ENCODE measurements at places on chromosomes 13 and 19.

DNA sequence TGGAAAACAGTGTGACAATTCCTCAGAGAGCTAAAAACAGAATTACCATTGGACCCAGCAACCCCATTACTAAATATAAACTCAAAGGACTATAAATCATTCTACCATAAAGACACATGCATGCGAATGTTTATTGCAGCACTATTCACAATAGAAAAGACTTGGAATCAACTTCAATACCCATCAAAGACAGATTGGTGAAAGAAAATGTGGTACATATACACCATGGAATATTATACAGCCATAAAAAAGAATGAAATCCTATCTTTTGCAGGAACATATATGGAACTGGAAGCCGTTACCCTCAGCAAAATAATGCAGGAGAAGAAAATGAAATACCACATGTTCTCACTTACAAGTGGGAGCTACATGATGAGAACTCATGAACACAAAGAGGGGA lies 20.8 kb upstream of the FGF14 start:
- DNase-seq: no peak

- DNase-seq: no peak
These were observed 51.7 kb upstream of the KLF2 start for GRCh38 chr19:16272945-16273344.

DNA sequence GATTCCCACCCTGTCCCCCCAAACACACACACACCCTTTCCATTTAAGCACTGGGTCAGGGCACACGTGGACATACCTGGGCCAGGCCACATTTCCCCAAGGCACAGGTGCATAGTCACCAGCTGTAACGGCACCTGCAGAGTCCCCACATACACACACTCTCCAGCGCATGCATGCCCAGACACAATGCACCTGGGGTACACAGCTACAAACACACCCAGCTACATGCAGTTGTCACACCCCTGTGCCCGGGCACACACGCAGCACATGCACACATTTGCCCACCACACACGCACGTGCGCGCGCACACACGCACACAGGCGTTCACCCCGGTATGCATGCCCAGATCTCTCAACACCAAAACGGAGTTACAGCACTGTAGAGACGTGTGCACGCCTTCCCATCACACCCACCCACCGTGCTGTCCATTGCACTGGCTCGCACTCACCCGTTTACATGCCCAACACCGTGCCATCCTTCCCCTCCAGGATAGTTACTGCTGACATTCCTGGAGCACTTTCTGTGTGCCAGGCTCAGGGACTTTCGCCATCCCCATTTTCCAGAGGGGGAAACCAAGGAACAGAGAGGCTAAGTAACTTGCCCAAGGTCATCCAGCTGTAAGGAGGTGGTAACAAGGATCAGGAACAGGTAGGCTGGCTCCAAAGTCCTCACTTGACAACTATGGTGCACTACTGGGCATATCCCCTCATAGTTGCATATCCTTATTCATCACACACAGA lies 749 bp upstream of the SHANK1 start:
- no peak for DNase-seq

- DNase-seq: no peak
These were observed 116.0 kb downstream of the ZNF536 start for GRCh38 chr19:30488191-30488590.

GRCh38 chr19:2315121-2315817 lies 7.3 kb upstream of the LINGO3 start:
- no peak for DNase-seq

GRCh38 chr13:41019011-41019487 lies at the start of gene ELF1:
TSS of gene ELF1 (minus strand) at chr13:41019316. CDS start at chr13:40982054, 37,262 bp downstream.
- no peak for DNase-seq

GRCh38 chr19:5679289-5680083 lies 830 bp downstream of the MICOS13 start:
- no peak for DNase-seq

GRCh38 chr13:92560883-92561282 lies 665.7 kb upstream of the GPC6 start:
- DNase-seq: no peak

DNA sequence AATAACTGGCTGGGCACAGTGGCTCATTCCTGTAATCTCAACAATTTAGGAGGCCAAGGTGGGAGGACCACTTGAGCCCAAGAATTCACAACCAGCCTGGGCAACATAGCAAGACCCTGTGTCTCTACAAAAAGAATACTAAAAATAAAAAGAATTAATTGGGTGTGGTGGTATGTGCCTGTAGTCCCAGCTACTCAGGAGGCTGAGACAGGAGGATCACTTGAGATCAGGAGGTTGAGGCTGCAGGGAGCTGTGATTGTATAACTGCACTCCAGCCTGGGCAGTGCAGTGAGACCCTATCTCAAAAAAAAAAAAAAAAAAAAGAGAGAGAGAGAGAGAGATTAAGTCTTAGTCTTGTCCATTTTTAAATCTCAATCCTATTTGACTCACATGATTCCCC lies 35.6 kb upstream of the SERPINE3 start:
- DNase-seq: no peak

DNA sequence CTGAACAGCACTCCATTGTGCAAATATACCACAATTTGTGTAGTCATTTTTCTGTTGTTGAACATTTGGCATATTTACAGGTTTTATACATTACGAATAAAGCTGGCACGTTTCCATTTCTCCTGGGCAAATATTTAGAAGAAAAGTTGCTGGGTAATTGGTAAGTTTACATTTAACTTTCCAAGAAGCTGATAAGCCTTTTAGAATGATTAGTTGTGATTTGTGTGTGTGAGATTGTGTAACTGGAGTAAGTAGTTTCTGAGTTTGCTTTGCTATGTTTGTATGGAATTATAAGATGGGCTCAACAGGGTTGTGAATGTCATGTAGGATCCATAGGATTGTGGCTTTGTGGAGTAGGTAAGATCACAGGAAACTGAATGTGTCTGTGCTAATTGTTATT lies 1.6 kb upstream of the ZNF529 start:
- DNase-seq: no peak

- no peak for DNase-seq
These were observed 3.5 kb downstream of the FFAR2 start for GRCh38 chr19:35451338-35452096.

DNA sequence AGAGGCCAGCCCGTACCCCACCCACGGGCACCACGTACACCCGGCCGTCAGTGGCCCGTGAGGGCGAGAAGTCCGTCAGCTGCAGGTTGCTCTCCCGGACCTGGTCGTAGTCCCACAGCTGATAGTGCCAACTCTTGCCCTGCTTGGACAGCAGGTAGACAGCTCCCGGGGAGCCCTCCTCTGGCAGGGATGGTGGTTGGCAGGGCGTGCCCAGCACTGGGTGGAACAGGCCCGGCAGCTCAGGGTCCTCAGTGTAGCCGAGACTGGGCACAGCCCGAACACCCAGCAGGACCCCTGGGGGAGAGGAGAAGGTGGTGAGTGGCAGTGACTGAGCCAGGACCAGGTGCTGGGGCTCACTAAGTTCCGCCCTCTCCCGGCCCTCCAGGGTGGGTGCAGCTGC lies 7.8 kb downstream of the ACTMAP start:
- no peak for DNase-seq

- DNase-seq: no peak
These were observed 8.0 kb downstream of the ZSCAN22 start for GRCh38 chr19:58334691-58335249.

DNA sequence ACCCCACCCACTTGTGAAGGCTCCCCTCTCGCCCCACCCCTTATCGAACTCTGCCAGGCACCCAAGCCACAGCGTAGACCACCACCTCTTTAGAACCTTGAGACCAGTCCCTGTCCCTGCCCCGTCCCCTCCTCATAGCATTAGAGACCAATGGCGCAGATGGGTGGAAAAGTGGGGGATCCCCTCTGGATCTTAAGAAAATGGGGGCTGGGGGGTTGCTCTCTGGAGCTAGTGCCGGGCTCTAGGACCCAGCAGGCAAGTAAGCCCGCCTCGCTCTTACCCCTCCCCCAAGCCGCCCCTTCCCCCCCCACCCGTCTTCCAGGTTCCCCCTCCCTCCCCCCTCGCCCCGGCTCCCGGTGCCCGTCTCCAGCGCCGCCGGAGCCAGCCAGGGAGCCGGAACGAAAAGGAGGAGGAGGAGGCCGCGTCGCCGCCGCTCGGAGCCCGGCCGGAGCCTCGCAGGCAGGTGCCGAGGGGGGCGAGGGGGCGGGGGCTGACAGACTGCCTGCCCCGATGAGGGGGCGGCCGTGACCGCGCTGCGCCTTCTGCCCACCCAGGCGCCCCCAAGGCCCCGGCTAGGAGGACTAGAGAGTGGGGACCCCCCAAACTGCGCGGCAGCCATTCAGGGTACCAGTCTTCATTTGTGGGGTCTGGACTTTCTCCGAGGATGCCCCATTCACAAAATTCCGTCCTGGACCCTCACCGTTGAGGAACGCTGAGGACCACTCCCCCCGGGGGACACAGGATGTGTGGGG lies at the start of gene SPRED3:
Gene SPRED3, plus strand, starts transcription at position 349 of the 752 bp plus-strand sequence. CDS start 1,606 bp downstream, outside the sequence.
- DNase-seq: no peak

DNA sequence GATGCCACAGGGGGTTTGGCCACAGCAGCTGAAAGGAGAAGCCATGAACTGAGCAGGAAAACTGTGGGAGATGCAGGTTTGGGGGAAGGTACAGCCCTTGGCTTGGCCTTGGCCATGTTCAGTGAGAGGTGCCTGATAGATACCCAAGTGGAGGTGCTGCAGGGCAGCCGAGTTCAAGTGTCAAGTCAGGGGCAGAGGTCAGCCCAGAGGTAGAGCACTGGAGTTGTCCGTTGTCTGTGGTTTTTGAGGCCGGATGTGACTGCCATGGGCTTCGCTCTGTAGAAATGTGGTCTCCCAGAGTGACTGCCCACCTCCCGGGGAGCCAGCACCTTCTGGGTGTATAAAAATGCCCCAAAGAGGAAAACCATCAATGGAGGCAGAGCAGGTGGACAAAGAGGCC lies 65.3 kb downstream of the DPF1 start:
- no peak for DNase-seq

- DNase-seq: peak; percentile 67
These were observed 33.3 kb upstream of the GAS6 start for GRCh38 chr13:113897161-113897560.

GRCh38 chr19:14475251-14476073 lies at the start of gene PTGER1:
TSS of gene PTGER1 (minus strand) at chr19:14475354. CDS start at chr19:14474320, 1,034 bp downstream.
- no peak for DNase-seq

DNA sequence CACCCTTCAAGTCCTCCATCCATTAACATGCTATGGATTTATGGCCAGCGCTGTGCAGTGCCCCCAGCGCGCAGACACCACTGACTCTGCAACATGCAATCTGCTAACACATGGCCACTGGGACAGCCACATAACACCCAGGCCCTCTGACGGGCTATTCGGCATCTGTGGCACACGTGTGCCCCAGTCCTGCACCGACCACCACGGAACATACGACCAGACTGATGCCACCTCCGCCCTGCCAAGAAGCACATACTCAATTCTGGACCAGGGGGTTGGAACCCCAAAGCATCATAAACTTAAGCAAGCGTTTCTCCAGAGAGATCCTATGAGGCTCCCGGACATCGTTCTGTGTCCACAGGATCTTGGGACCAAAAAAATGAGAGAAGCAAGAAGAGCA lies 9.8 kb downstream of the STK24 start:
- DNase-seq: no peak

- no peak for DNase-seq
These were observed 193.5 kb upstream of the NBEA start for GRCh38 chr13:34748596-34748995.

DNA sequence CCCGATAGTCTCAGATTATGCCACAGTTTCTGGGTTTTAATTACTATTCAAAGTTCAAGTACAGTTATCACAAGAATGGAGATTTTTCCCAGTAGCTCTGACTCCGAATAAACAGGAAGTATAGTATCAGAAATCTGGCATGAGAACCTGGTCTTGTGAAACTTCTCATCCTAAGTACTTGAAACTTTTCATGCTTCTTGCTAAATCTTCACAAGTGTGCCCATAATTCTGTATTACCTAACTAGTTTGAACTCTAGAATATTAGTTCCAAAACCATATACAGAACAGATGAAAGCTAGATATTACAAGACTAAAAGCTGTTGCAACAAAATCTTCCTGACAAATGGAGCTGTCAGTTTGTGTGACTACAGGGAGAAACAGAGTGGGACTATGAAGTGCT lies 70.5 kb upstream of the CSNK1A1L start:
- no peak for DNase-seq

DNA sequence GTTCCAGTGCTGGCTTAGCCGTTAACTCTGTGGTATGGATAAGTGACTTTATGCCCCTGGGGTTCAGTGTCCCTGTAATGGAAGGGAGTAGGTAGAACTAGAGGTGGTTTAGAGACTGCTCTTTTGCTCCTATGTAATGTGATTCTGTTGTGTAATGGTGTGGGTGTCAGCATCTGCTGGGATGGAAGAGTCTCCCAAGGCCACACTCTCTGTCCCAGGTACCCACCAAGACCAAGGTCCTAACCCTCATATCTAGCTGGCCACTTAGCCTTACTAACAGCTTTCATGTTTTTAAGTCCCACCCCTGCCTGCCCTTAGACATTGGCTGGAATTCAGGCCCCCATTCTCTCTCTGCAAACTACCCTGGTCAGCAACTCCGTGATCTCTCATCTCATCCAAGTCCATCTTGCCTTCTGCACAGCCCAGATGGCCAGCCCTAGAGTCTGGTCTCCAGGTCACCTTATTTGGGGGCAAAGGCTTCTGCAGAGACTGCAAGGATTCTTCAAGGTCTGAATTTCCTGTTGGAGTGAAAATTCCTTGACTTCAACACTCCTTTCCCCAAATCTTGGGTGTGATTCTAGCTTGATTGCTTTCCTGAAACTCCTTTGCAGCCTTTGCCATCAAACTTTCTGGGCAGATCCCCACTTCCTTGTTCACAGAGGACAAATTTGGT lies 48.4 kb downstream of the SERP2 start:
- no peak for DNase-seq

- no peak for DNase-seq
These were observed 17.8 kb downstream of the C2CD4C start for GRCh38 chr19:391207-391557.

GRCh38 chr13:43368003-43368402 lies 344.6 kb downstream of the DNAJC15 start:
- DNase-seq: no peak

DNA sequence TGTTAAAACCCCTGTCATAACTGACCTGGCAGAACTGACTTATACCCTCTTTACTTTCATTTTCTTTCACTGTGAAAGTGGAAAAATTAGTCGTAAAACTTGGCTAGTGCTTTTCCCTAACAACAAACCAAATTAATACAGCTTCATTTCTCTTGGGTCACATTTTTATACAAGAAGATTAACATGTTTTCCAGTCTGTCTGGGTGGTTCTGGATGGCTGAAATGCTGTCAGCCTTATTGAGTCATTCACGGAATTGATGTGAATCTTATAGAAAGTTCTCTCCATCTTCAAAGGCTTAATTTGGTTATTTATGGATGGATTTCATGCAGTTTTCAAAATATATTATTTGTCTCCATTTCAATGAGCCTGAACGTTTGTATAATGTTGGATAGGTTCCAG lies 440.0 kb downstream of the KCTD12 start:
- no peak for DNase-seq

GRCh38 chr13:97540696-97541095 lies 106.7 kb downstream of the RAP2A start:
- no peak for DNase-seq

DNA sequence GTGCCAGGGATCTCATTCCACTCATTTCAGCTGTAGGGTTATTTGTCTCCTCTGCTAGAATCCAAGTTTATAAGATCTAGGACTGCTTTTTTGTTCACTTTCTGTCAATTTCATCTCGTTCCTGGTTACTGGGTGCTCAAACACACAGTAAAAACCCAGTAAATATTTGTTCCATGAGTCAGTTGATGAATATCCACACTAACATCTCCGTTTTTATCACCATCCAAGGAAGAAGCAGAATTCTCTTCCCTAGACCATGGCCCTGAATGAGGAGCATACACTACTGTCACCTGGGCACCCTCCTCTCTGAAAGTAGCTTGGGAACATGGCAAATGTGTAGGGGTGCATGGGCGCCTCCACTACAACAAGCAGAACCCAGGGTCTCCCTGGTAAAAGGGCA lies 390.8 kb downstream of the FOXO1 start:
- no peak for DNase-seq

Data from GOT3 (cell line).